Stimulated activated CD8-positive, alpha-beta memory T cell treated with anti-CD3 and anti-CD28 coated beads, Interleukin-7, amount 100 ng/mL, for 1 hour (primary cell): ENCODE measurements at places on chromosomes 16 and 17.
A peak's percentile ranks its signal among the peaks of the same experiment; 100 is the strongest.

DNA sequence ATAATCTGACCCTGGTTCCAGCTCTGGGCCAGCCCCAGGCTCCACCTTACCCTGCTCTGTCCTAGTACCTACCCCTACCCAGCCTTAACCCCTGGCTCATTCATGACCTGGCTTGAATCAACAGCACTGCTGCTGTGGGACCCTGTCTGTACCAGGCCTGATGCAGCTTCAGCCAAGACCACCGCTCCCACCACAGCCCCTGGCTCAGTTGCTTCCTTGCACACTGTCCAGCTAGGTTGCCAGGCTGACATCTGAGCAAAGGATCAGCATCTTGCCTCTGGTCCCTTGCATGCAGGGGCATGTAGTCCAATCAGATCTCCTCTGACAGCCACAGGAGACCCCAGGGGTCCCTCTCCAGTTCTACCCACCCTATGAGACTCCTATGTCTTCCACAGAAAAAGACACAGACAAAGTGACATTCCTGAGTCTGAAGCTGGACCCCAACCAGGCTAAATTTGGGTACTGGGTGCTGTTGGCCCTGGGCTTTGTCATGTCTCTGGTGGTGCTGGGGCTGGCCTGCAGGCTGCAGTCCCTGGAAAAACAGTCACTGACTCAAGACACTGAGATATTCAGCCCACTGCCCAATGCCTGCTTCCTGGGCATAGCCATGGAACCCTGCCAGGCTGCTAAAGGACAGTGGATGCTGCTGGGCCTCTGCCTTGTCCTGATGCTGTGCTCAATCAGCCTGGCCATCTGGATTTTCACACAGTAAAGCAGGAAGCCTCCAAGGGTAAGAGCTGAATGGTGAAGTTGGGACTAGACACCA, 3.9 kb upstream of the KCNH6 start:
- DNase-seq, result no peak

DNA sequence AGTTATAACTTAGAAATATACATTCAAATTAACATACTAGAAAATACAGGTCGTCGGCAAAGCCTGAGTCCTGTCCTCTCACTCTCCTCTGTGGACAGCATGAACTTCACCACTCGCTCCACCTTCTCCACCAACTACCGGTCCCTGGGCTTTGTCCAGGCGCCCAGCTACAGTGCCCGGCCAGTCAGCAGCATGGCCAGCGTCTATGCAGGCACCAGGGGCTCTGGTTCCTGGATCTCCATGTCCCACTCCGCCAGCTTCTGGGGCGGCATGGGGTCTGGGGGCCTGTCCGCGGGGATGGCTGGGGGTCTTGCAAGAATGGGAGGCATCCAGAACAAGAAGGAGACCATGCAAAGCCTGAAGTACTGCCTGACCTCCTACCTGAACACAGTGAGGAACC, 319.4 kb downstream of the ZFHX3 start:
- no peak for DNase-seq

- DNase-seq, result no peak
Measured at GRCh38 chr17:44095647-44096496, 25.3 kb downstream of the G6PC3 start.

GRCh38 chr16:12345349-12345748, 368.8 kb downstream of the SNX29 start:
- no peak for DNase-seq

GRCh38 chr17:50658616-50659015, 23.9 kb downstream of the ABCC3 start:
- DNase-seq, result no peak

GRCh38 chr17:44557651-44558285, 484 bp downstream of the FZD2 start:
- no peak for DNase-seq

GRCh38 chr16:66977341-66978113, 10.9 kb upstream of the CES4A start:
- DNase-seq, result peak; percentile 73

DNA sequence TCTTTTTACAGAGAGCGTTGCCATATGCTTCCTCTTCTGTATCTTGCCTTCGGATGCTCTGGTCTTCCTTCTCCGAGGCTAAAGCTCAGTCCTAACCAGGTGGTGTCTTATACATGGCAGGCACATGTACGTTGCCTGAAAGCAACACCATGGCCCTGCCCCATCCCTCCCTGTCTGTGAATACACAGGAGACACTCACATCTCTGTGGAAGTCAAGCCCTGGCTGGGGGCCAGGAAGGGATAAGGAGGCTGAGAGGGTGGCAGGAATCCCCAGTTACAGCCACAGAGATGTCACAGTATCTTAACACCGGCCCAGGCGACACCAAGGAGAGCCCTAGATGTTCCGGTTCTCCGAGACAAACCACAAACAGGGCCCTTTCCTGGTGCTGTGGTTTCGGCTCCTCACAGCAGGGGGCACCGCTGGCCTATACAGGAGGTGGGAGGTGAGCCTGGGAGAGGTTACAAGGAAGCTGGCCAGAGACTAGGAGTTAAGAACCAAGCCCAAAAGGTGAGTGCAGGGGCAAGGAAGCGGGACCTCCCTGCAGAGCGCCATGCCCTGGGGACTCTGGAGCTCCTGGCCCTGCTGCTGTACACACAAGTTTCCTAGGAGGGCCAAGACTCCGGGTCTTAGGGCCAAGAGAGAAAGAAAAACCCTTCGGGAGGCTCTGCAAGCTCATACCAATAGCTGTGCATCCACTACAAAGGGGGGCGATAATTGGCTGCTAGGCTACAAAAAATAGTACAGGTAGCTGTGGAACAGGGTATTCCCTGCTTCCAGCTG, 41.7 kb downstream of the SRL start:
- no peak for DNase-seq

GRCh38 chr16:83728492-83728891, 79.3 kb upstream of the HSBP1 start:
- no peak for DNase-seq

DNA sequence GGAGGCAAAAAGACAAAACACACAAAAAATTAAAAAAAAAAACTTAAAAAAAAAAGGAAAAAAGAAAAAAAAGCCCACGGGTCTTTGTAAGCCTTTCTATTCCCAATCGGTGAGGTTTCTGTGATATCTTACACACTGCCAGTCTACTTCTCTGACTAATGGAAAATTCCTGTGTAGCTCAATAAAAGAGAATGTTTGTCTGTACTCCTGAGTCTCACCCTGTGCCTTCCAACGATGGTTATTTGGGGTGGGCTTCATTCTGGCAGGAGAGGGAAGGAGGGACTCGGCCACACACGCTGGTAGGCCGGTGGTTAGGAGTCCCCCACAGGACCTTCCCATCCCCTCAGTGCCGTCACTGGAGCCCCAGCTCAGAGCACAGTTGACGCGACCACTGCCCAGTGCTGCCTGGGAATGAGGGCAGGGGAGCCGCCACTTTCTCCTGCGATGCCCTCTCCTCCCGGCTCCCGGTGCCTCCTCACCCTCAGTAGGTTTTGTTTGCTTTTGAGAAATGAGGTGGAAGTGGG, 68.0 kb downstream of the AMFR start:
- no peak for DNase-seq

GRCh38 chr17:78572239-78573205, 4.7 kb downstream of the DNAH17 start:
- no peak for DNase-seq
